Non-pigmented ciliary epithelial cell (primary cell): ENCODE measurements at places on chromosomes 1 and 21.

DNA sequence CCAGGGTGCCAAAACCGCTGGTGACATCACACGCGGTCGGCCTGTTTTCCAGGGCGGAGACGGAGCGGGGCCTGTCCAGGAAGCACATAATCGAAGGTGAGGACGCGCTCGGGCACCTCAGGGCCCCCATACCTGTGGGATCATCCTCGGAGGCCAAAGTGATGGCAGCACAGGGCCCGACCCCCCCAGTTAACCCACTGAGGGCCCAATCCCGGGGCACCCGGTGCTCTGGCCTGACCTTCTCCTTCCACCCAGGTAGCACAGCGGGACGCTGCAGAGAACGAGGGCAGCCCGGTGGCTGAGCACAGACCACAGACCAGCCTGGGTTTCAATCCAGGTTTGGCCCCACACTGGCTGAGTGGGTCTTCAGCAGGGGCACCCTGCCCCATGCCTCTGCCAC, 43.3 kb downstream of the KCNAB2 start:
- DNase-seq: no peak

- no peak for DNase-seq
Observed at GRCh38 chr21:26365849-26366248, 195.3 kb upstream of the APP start.

DNA sequence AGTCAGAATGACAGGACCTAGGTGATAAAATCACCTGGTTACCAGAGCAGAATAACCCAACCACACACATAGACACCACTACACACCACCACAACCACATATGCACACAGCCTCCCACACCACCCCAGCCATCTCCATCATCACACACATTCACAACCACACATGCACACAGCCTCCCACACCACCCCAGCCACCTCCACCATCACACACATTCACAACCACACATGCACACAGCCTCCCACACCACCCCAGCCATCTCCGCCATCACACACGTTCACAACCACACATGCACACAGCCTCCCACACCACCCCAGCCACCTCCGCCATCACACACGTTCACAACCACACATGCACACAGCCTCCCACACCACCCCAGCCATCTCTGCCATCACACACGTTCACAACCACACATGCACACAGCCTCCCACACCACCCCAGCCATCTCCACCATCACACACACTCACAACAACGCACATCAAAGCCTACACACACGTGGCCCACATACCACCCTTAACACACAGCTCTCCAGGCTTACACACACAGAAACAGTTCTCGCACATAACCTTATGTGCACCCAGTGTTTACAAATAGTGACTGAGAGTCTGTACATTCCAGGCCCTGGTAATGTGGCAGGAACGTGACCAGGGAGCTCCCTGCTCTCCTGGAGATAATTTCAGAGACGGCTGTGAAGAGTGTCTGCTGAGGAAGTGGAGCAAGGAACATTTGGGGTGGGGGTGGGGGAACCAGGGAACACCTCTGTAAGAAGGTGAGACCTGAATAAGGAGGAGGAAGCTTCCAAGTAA, 3.3 kb upstream of the GJB3 start:
- DNase-seq: no peak

DNA sequence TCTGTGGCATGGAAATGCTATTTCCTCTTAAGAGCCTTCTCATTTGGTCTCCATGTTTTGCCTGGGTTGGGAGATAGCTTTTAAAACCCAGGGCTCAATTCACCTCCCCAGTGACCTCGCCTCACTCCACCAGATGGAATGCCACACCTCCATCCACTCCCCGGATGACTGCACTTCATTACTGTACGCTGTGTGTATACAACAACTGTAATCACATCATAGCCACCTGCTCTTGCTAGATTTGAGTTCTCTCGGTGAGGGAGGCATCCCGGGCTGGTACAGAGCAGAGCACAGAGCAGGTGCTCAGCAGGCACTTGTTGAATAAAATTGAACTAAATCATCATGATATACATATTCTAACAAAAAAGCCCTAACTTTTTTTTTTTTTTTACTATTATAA, 26.0 kb downstream of the SDE2 start:
- no peak for DNase-seq

DNA sequence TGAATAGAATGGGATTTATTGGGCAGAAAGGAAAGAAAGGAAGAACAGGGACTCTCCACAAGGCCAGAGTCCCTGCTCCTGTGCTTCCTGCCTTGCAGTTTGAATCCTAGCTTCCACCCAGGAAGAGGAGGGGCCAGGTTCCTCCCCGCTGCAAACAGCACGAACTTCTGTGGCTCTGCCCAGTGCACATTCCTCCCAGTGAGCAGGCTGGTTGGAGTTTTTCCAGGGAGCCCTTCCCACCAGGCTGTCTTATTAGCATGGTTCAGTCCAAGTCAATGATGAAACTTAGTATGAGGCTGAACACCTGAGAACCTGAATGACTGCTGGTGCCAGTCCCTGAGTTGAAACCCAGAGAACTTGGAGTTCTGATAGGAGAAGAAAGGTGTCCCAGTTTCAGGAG, 247.2 kb downstream of the DUSP10 start:
- no peak for DNase-seq

GRCh38 chr1:27961646-27962221, 2.0 kb downstream of the XKR8 start:
- no peak for DNase-seq

DNA sequence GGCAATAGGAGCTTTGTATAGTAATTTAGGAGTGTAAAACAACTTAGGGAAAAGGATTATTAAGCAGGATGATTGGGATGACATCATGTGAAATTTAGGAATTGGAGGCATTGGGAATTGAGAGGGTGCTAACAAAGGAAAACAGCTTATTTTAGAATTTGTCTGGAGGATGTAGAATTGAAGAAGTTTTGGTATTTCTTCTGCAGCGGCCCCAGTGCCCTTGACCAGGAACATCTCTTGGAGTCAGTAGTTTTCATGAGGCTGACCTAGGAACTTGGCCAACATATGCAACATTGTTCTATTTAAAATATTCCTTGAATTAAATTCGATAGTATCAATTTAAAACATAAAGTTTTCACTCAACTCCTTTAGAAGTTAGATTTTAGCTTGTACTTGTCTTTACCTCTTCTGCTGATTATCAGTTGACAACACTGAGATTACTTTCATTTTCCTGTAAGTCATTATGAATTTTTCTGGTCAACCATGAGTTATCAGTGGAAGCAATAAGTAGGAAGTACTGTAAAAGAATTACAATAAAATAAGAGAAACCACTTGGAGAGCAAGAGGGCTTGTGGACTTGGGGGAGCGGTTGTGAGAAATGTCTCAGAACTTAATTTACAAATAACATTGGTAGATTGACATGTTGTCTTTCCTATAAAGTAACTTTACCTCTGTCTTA, 52.8 kb downstream of the DYRK1A start:
- no peak for DNase-seq

- no peak for DNase-seq
Observed at GRCh38 chr1:172561252-172561651, 28.3 kb downstream of the SUCO start.

- DNase-seq: no peak
Observed at GRCh38 chr1:21118167-21118566, 58.5 kb downstream of the EIF4G3 start.

GRCh38 chr21:34913811-34914210, 135.3 kb downstream of the RUNX1 start:
- DNase-seq: no peak

- DNase-seq: no peak
Observed at GRCh38 chr1:28026329-28026728, 62.1 kb downstream of the EYA3 start.

DNA sequence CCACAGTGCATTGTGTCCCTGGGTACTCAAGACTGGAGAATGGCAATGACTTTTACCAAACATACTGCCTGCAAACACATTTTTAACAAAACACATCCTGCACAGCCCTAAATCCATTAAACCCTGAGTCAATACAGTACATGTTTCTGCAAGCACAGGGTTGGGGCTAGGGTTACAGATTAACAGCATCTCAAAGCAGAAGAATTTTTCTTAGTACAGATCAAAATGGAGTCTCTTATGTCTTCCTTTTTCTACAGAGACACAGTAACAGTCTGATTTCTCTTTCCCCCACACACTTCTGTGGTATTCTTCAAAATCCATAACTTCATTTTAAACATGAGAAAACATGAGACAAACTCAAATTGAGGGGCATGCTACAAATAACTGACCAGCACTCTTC, 13.9 kb downstream of the BMP8A start:
- no peak for DNase-seq

- DNase-seq: no peak
Observed at GRCh38 chr21:17597680-17598079, 15.0 kb downstream of the BTG3 start.

DNA sequence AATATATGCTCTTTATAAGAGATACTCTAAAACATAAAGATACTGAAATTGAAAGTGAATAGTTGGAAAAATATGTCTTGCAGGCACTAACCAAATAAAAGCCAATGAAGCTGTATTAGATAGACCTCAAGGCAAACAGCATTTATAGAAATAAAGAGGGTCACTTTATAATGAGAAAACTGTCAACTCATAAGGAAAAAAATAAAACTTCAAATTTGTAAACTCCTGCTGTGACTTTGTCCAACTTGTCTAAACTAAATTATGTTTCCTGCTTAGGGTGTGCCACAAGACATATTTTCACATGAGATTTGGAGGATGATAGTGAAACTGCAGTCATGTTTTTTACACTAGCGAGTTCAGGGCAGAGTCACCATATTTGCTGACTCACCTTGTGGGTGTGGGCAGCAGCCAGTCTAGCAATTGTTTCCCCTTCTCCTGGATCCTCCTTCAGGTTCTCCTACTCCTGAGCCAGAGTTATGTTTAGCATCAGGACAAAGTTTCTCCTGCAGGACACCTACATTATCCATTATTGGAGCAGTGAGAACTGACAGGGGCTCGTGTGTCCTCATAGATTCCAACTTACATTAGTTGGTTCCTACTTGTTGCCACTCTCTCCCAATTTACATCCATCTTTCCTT, 43.8 kb downstream of the CD53 start:
- no peak for DNase-seq

- DNase-seq: no peak
Observed at GRCh38 chr1:53336146-53336545, 8.3 kb upstream of the LRP8 start.

GRCh38 chr1:180169640-180170195, 15.0 kb downstream of the QSOX1 start:
- DNase-seq: no peak

GRCh38 chr1:186304982-186305949, 69.8 kb downstream of the TPR start:
- no peak for DNase-seq

GRCh38 chr1:228754646-228755268, 19.5 kb downstream of the RHOU start:
- no peak for DNase-seq

DNA sequence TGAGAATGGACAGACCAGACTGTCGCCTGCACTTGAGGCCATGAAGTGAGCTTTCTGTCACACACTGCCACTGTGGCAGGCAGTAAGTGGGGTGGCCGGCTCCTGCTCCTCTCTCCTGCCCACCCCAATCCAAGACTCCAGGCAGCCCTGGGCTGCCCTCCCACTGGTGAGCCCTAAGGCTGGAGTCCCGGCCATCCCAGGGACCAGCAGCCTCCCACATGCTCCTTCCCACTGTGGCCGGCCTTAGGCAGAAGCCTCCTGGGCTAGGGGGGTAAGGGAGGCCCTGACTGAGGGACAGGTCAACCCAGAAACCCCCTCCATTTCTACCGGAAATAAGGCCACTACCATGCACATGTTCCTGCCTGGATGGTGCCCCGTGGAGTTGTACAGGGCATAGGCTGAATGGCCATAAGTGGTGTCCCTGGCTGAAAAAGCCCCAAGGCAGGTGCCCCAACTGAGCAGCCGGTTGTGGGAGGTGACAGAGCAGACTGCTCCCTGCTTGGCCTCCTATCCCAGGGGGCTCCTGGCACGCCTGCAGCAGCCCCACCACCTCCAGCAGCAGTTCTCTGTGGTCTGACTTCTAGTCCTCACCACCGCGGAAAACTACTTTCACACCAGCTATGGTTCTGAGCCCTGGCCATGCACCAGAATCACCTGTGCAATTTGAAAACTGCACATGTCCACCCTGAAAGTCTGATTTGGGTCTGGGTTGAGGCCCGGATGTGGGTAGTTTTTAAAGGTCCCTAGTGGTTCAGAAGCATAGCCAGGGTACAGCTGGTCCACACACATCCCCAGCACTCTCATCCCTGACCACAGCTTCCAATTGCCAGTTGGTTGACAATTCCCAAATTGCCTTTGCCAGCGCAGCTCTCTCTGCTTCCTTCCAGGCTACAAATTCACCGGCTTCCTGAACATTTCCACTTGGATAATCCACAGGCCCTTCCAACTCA, 1.6 kb upstream of the ARTN start:
- no peak for DNase-seq

DNA sequence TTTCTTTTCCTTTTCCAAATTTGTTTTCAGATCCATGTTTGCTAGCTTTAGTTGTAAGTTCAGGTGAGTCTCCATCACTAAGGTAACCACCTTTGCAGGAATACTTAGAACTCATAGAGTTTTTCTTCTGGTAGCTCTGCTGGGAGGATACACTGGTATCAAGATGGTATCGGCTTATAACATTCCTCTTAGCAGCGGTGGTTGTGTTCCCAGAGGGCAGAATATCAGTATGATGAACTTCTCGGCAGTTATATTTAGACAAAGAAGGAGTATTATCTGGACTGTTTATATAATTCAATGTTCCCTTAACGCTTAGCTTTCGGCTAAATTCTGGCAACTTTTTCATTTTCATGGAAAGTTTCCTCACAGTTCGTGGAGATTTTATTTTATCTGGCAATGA, 18.1 kb downstream of the SYDE2 start:
- no peak for DNase-seq

DNA sequence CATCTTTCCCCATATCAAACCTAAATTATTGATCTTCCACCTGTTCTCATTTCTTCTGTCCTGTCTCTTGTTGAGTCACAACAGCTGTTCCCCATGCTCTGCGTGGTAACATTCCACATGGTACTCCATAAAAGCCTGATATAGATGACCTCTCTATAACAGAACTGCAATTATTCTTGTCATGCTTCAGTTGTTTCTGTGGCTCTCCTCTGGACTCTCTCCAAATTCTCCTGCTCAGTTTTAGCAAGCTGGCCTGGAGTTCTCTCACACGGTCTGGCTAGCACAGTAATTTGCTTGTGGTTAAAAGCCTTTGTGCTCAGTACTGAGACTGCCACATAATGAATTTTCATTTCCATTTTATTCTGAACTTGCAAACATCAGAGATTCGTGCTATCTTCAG, 10.6 kb upstream of the LRRC39 start:
- DNase-seq: peak; percentile 79

GRCh38 chr21:32278103-32278502, 746 bp downstream of the MIS18A start:
- no peak for DNase-seq

GRCh38 chr1:17167041-17167785, 37.7 kb upstream of the PADI1 start:
- no peak for DNase-seq

DNA sequence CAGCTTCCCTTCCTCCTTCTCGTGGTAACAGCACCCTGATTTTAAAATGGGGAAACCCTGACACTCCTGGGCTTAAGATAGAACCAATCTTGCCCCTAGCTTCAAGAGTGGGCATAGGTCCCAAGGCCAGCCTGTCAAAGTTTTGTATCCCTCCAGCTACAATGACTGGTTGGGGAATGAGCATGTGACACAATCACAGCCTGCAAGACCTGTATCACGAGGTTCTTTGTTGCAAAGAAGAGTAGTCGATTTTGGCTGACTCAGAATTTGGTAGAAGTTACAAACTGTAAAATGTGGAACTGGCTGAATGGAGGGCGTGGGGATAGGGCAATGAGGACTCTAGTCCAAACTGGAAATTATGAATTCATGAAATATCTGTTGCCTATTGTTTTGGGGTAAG, 18.7 kb downstream of the CTSK start:
- no peak for DNase-seq
